ENCODE measurements at places on chromosomes 11 and 22.
A peak's percentile ranks its signal among the peaks of the same experiment; 100 is the strongest.

DNA sequence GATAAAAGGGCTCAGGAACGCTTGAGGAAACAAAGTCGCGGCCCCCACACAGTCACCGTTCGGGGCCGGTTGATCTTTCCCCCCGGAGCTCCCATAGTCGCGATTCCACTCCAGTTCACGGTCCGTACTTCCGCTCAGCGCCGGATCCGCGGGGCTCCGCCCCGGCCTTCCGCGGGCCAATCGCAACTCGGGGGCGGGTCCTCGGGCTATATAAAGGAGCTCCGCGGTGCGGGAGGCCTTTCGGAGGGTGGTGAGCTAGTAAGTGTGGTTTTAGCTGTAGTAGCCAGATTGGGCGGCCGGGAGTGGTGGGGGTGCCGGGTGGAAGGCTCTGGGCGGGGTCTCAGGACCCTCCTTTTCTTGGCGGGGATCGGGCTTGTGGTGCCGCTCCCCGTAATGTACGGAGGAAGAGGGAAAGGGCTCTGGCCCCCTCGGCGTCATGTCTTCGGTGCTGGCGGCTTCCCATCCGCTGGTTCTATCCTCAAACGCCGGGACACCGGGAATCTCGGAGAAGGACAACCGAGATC is at the start of the genes C11orf98 and CSKMT:
Gene C11orf98, minus strand, starts transcription at position 136 of the 524 bp plus-strand sequence. Its CDS starts 41 bp downstream, at position 95.
Gene CSKMT, plus strand, starts transcription at position 238 of the 524 bp plus-strand sequence. CDS start 568 bp downstream, outside the sequence.
- peak; percentile 96 for DNase-seq

DNA sequence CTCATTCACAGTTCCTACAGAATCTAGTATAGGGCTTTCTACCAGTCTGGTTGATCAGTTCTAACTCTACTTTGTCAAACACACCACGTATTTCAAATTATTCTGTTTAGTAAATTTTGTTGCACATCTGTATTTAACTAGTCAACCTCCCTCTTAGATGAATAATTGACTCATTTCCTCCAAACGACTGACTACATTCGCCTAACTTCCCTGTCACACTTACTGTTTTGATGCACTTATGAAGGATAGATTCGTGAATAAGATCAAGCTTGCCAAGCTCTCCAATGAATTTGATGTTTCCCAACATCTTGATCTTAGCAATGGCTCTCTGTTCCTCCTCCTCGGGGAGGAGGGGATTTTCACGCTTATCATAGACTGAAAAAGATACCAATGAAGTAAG is 5.0 kb downstream of the EIF4G2 start:
- DNase-seq: no peak

GRCh38 chr11:43687120-43687791 is 6.7 kb downstream of the HSD17B12 start:
- DNase-seq: no peak

GRCh38 chr11:66284526-66285078 is 4.3 kb downstream of the YIF1A start:
- DNase-seq: no peak

- no peak for DNase-seq
Observed at GRCh38 chr11:22192289-22192641, 620 bp upstream of the ANO5 start.

DNA sequence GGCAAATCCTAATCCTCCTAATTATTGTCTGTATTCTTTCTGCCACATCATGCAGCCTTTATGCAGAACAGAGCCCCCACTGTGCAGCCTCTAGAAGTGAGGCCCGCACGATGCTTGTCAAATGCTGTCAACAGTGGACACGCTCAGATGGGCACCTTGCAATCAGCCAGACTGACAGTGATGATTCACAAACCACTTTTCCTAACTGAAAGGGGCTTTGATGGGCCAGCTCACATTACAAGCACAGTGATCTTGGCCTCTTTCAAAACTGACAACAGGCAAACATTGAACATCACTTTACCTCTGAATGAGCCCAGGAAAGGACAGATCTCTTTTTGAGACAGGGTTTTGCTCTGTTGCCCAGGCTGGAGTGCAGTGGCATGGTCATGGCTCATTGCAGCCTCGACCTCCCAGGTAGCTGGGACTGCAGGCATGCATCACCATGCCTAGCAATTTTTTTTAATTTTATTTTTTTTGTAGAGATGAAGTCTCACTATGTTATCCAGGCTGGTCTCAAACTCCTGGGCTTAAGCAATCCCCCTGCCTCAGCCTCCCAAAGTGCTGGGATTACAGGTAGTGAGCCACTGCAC is 18.0 kb upstream of the E2F8 start:
- no peak for DNase-seq

- no peak for DNase-seq
Observed at GRCh38 chr11:47376107-47376524, 2.2 kb downstream of the SPI1 start.

- DNase-seq: no peak
Observed at GRCh38 chr22:26547426-26547825, 35.2 kb upstream of the TFIP11 start.

GRCh38 chr11:65777821-65778361 is 2.9 kb downstream of the AP5B1 start:
- no peak for DNase-seq

DNA sequence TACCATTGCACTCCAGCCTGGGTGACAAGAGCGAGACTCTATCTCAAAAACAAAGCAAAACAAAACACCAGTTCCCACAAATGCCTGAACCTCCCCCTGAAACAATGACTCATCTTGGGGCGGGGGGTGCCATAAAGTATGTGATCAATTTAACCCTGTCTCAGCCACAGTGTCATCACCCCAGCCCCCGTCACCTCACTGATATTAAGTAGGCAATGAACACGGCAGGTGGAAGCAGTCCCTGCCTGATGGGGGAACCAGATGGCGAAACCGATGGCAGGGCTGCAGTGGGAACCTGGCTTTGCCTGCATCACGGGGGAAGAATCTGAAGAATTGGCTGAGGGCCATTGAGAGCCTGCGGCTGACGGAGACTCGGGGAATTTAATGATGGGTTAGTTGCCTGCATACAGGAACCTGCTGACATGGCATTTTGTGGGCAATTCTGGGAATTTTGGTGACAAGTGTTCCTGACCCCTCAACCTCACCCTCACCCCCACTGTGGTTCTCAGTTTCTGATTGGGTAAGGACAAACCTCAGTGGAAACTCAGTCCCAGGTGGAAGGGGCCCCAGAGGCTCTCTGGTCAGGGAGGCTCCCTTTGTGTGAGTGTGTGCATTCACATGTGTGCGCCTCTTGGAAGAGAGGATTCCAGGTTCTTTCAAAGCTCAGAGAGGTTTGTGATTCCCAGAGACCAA is 39.1 kb upstream of the SHISAL1 start:
- DNase-seq: no peak

DNA sequence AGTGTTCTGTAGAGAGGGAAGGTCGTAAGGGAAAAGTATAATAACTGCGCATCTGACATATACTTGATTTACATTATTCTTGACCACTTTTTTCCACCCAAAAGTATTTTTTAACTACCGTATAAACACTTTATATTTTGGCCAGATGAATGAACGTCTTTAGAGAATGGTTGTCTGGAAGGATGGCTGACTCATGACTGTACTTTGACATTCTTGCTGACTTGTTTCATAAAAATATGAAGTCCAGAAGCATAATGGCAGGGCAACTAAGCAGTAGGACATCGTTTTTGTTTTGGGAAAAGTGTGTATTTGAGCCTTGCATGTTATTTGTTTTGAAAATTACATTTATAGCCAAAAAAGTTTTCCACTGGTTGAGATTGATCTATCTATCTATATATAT is 110.0 kb downstream of the OSBP2 start:
- no peak for DNase-seq

DNA sequence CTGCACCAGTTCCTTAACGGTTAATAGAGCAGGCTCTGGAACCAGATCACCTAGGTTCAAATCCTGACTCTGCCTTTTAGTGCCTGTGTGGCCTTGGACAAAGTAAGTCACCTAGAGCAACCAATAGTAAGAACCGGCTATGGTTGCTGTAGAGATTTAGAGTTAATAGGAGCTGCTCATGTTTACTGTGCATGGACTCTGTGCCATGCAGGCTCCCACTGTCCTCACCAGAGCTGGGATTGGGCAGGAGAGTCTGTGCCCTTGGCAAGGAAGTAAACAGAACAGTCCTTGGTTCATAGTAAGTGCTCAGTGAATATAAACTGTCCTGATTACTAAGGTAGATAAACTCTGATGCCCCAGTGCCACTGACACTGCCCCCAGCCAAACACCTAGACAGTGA is 1.4 kb upstream of the TP53I11 start:
- DNase-seq: no peak

DNA sequence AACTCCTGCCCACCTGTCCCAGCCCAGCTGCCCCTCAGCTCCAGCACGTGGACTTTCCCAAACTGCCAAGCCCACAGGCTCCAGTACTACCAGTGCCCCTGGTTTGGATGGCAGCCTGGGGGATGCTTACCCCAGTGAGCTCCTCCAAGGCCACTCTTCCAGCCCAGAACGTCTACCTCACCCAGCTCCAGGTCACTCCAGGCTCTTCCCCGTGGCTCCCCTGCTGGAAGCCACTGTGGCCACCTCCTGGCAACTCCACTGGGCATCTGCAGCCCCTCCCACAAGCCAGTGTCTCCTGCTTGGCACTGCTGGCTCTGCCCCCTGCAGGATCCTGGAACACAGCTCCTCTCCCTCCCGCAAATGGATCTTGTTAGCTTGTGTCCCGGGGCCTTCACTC is 29.3 kb downstream of the LMO1 start:
- no peak for DNase-seq

- no peak for DNase-seq
Observed at GRCh38 chr11:93648158-93648557, 13.3 kb upstream of the CEP295 start.

DNA sequence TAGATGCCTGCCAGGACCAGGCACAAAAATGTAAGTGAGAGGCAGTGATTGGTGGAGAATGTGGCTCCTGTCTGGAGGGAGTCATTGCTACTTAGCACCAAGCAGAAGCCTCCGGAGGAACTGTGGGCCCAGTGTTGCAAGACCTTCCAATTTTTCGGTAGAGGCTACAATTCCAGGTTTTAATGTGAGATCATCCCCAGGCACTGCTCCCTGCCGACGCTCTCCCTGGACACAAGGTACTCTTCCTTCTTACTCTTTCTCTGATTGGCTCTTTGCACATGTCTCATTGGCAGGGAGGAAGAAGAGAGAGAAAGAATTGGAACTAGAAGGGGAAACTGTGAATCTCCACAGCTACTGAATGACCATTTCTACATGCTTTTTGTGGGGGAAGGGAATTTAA is 53.7 kb upstream of the EP300 start:
- DNase-seq: no peak

DNA sequence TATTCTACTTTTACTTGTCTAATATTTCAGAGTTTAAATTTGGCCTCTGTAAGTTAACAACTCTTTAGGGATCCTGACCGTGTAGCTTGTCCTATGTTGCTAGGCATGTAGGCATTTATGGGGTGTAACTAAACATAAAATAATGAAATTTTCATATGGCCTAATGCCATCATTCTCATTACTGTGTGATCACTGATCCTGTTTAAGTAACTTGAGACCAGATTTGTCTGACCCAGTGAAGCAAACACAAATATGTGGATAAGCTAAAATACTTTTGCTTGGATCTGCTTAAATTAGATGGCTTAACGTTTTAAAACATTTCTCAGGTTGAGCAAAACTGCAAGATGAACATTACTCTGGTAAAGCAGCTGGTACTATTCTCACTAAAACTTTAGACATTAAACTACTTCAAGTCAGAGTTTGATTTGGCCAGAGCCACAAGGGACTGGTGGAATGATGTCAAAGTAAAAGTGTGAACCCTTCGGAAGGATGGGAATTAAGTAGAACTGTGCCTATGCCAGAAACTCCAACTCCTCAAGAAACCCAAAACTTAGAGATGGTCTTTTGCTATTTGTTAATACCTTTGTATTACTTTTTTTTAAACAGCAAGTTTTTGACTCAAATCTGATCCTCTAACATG is 12.5 kb downstream of the QSER1 start:
- DNase-seq: no peak

DNA sequence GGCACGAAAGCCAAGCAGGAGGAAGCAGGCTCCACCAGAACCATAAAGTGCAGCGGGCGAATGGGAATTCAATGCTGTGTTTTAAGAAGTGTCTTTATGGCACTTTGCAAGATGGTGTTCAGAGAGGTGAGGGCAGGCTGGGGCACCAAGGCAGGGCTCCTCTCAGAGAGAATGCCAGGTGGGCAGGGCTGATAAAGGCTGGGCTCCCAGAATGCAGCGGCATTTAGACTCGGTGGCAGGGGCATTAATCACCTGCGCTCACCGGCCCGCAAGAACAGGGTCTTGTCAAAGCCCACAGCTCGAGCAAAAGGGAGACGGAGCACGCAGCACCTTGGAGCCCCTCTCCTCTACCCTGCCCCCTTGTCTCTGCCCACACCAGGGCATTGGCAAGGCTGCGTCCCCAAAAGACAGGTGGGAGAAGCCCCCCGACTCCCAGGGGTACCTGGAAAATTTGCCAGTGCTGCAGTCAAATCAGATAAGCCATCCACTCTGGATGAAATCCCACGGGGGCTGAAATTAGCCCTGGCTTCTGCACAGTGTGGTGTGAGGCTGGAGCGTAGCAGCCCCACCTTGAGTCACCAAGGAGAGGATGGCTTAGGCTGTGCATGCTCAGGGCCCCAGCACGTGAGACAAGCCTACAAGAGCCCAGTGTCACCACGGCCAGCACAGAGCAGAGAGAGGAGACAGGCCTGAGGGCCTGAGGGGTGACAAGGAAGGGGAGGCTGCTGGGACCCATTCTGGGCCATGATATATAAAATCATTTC is 8.1 kb downstream of the MACROD1 start:
- DNase-seq: no peak

DNA sequence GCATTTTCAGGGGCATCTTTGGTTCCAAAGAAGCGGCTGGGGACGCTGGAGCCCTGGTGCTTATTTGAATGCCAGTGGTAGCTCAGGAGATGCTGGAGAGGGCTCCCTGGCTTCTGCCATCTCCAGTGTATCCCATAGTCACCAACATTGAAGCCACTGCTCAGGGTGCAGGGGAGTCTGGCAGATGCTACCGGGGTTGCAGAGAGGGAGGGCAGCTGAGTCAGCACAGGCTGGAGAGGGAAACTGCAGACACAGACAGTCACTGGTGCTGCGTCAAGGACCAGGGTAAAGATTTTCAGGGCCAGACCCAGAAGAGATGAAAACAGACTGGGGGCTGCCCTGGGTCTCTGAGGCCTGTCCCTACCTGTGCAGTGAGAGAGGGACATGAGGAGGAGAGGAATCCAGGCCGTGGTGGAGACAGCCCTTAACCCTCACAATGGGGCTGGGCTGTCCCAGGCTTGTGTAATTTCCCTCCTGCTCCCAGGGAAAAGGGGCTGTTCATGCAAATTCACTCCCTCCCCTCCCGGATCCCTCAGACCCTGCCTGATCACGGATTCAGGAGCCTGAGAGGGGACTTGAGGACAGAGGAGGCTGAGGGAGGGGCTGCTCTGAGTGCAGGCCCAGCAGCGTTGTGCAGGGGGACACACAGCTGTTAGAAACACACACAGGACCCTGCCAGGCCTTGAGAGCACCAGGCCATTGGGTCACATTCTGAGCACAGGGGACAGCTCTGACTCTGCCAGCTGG is 126.9 kb upstream of the GRK3 start:
- no peak for DNase-seq
